ENCODE measurements at places on chromosomes 6 and 20.

GRCh38 chr6:107917451-107918375 is 40.3 kb downstream of the SEC63 start:
- DNase-seq: no peak

DNA sequence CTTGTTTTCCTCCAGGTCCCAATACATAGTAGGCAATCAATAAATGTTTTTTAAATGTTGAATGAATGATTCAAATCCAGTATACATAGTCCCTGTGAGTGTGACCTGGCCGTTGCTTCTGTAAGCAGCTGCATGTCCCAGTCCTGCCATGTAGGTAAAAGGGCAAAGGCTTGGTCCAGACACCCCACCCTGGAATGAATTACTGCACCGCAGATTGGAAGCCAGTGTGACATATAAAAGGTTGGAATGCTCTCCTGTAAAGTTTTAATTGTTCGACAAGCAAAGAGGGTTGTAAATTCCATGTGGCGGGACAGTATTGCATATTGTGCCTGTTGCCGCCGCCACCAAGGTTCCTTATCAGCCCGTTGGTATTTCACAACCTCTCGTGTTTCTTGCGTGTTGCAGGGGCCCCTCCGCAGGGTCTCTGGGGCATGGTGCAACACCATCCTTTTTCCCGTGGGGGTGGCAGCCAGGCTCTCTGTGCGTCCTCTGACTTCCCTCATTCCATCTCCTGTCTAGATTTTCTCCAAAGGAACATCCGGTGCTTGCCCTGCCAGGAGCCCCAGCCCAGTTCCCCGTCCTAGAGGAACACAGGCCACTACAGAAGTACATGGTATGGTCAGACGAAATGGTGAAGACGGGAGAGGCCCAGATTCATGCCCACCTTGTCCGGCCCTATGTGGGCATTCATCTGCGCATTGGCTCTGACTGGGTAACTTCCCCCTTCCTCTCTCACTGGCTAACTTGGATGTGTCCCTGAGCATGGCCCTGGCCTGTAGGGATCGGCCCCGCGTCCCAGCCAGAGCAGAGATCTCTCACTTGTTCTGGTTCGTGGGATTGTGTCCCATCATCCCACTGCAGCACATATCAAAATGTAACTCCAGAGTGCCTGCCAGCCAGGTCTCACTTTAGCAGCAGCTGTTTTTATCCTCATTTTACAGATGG is 20.3 kb downstream of the POFUT1 start:
- no peak for DNase-seq

DNA sequence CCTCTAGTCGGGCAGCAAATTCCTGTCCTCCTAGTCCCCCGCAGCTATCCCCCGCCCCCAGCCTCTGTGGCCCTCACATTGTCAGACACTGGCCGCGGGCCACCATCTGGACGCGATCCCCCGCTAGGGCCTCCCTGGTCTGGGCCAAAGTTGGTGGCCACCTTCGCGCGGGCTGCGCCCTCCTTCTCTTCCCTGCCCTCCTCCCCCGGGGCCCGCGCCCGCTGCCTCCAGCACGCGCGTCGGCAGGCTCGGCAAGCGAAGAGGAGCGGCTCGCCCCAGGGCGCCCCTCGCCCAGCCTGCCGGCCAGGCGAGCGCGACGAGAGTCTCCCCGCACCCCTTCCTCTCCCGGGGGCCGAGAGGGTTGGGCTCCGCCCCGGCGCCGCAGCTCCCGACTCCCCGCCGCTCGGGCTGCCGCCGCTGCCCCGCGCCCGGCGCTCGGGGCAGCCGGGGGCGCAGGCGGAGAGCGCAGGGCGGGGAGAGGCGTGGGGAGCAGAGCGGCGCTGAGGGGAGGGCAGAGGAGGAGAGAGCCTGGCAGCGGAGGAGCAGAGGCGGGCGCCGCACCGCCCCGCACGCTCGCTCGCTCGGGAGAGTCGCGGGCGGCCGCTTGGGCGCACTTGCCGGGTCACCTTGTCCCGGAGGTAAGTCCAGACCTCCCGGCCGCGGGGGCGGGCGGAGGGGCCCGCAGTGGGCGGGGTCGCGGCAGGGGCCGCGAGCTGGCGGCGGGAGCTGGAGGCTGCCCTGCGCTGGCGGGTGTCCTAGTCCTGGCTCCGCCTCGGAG is at the start of gene SYNDIG1:
Gene SYNDIG1 (plus strand): TSS at position 514 of the 778 bp plus-strand sequence. CDS start 73,469 bp downstream, outside the sequence.
- no peak for DNase-seq

GRCh38 chr20:23995905-23996666 is 7.5 kb upstream of the GGTLC1 start:
- DNase-seq: peak; percentile 16

GRCh38 chr20:37586078-37586477 is 58.4 kb upstream of the BLCAP start:
- DNase-seq: no peak

- DNase-seq: no peak
These were observed 129.7 kb downstream of the SLC22A3 start for GRCh38 chr6:160477901-160478300.

DNA sequence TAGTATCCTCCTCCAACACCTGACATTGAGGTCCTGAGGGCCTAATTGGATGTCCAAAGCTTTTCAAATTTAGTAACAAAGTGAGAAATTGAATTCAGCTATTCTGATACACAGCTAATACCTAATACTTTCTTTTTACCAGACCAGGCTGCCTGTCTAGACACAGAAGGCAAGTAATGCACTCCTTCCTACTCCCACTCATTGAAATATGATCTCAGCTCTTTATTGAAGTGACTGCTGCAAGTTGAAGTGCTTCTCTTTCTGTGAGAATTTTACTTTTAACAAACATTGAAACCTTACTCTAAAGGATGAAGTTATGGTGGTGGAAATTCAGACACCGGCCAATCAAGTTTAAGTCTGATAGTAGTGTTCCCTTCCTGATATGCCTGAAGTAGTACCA is 90.8 kb upstream of the OGFRL1 start:
- no peak for DNase-seq

DNA sequence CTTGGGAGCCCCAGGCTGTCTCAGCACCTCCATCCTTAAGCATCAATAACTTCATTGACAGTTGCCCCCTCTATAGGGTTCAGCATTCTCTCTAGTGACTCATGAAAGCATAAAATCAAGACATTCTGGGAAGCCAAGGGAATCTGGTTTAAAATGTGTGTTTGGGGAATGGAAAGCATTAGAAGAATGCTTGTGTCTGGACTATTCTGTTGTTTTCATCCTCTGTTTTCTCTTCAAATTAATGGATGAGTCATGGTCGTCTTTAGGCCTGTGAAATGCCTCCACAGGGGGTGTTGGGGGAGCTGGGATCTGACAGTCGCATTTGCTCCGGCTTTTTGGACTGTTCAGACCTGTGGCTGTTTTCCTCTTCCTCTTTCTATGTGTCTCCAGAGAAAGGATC is 279.7 kb downstream of the CDC5L start:
- DNase-seq: no peak

GRCh38 chr6:14269436-14269835 is 151.9 kb downstream of the CD83 start:
- DNase-seq: no peak

DNA sequence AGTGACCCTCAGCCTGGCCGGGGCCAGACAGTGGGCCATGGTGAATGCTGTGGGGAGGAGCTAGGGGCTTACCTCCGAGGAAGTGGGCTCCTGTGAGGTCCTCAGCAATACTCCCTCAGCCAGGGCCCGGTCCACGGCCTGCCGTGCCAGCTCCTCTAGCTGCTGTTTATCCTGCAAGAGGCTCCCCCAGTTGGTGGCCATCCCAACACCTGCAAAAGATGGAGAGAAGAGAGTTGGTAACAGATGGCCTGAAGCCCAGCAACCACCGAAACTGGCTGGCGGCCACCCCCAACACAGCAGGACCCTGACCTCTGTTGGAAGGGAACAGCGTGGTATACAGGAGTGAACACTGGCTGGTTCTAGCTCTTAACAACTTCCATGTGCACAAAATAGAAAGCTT is 4.0 kb downstream of the GSS start:
- DNase-seq: no peak

GRCh38 chr20:38776363-38776762 is 28.1 kb downstream of the ACTR5 start:
- DNase-seq: no peak

GRCh38 chr20:41234546-41234945 is 83.0 kb downstream of the ZHX3 start:
- no peak for DNase-seq

GRCh38 chr20:63843778-63844177 is 12.7 kb upstream of the ZBTB46 start:
- DNase-seq: no peak

GRCh38 chr6:41937472-41937860 is 4.1 kb downstream of the CCND3 start:
- no peak for DNase-seq

GRCh38 chr20:37519508-37520418 is 1.3 kb upstream of the NNAT start:
- DNase-seq: no peak

DNA sequence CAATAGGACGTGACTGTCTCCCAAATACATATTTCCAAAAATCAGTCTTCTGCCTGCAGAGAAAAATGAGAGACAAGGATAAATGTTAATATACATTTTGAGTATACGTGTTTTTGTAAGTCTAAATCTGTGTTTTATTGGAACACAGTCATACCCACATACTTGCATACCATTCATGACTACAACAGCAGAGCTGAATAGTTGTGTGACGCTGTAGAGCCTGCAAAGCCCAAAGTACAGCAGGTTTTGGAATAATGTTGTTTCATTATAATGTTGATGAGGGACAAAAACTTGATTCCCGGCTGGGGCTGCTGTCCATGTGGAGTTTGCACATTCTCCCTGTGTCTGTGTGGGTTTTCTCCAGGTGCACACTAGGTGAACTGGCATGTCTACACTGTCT is 23.8 kb upstream of the FBXO9 start:
- no peak for DNase-seq

GRCh38 chr6:114407426-114408035 is 64.7 kb upstream of the HS3ST5 start:
- DNase-seq: no peak

- DNase-seq: no peak
These were observed 22.8 kb upstream of the OCSTAMP start for GRCh38 chr20:46573234-46573633.

- no peak for DNase-seq
These were observed 32.1 kb upstream of the PPP1R3G start for GRCh38 chr6:5053038-5053437.

DNA sequence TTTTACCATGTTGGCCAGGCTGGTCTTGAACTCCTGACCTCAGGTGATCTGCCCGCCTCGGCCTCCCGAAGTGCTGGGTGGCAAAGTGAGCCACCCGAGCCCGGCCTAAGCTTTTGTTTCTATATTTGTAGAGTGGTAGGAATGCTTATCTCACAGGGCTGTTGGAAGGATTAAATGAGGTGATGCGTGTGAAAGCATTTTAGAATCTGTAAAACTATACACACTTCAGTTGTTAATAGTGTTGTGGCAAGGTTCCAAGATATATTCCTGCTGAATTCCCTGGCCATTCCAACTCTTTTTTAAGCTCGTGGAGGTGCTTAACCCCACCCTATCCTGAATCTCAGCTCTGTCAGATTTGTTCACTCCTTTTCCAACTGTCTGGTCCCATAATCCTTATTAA is 89.9 kb upstream of the AKIRIN2 start:
- no peak for DNase-seq

DNA sequence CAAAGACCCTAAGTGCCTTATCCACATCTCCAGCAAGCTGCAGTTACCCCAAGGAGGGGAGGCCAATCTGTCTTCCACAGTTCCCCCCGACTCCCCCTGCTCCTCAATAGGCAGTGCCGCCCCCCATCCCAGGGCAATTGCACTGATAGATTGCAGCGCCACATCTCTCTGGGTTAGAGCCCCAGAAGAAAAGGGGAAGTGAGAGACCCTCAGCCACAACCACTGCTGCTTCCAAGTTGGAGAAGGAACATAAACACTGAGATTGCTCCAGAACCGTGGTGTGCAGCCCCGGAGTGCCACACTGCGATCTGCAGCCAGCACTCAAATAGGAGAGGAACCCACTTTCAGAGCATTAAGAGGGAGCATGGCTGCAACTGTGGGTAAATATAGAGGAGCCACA is 101.5 kb downstream of the RWDD2A start:
- no peak for DNase-seq

- no peak for DNase-seq
These were observed 9.5 kb upstream of the PAQR8 start for GRCh38 chr6:52352239-52353018.

GRCh38 chr20:48682529-48683363 is 145.1 kb downstream of the PREX1 start:
- DNase-seq: no peak

- DNase-seq: no peak
These were observed 627.4 kb upstream of the ADGRB3 start for GRCh38 chr6:68007717-68008116.

DNA sequence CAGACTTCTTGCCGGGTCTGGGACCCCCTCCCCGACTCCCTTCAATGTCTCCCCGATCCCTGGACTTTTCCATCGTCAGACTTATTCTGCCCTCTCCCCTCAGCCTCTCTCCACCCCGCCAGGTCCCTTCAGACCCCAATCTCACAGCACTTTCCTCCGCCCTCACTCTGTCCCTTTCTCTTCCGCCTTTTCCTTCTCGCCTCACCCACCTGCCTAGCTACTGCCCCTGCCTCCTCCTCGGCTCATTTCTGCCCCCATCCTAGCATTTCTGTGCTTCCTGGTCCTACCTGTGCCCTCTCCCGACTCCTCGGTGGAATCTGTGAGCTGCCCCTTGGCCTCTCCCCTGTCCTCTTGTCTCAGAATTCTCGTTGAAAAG is 616 bp downstream of the CHMP4B start:
- DNase-seq: no peak

DNA sequence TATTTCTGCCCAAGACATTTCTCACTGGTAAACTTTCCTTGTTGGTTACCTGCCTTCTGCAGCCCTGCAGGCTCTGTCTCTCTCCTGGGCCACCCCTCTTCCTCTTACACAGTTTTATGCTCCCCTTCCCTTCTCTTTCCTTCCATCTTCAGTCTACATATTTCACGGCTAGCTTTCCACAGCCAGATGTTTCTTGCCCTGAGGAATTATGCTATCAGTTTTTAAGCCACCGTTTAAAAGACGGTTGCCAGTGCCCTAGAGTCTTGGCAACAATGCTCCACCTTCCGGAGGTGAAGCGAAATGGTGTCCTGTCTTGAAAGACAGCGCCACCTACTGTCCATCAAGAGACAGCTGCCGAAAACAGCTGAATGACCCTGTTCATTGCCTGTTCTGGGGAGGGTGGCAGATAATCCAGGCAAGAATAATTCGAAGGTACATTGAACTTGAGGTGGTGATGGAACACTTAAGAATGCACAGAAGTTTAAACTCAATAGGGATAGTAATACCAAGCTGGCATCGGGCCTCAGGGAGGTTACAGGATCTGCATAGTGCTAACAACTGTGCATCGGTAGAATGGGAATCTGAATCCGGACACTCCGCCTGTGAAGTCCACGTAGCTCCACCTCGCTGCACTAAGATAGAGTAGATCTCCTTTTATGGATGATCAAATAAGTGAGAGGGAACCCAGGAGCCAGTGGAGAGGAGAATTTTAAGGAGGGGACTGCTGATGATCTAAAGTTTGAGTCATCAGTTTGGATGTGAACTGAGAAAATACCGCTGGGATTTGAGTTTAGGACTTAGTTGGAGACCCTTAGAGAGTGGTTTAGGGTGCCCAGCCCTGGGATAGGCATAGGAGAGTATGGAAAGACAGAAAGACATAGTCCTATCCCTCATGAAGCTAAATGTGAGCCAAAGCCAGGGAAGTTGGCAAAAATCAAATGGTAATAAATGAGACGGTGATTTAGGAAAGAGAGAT is 4.8 kb upstream of the TRIM40 start:
- DNase-seq: peak; percentile 56

GRCh38 chr6:90406142-90406794 is 109.6 kb upstream of the BACH2 start:
- DNase-seq: no peak

GRCh38 chr6:123702943-123703342 is 66.2 kb upstream of the TRDN start:
- no peak for DNase-seq
